ENCODE measurements at places on chromosomes 7 and 10. TPM values are rescaled to one million over a fixed set of nuclear protein-coding genes. Genes with fewer than 3 reads are reported as not detected.

- no peak overlapping the region for H3K27ac ChIP-seq
- H3K27me3 ChIP-seq = no peaks in the 10 kb centered on the region
- H3K4me3 ChIP-seq = no peak overlapping the region
- no peaks in the 10 kb centered on the region for H3K4me1 ChIP-seq
- H3K36me3 ChIP-seq = no peaks in the 10 kb centered on the region
- no peak for DNase-seq
Measured at GRCh38 chr7:18577096-18577771, 81.7 kb downstream of the HDAC9 start.

- H3K27me3 ChIP-seq = no peaks in the 10 kb centered on the region
- no peaks in the 10 kb centered on the region for H3K36me3 ChIP-seq
- H3K27ac ChIP-seq = no peak overlapping the region
- no peak for DNase-seq
- H3K4me3 ChIP-seq = no peak overlapping the region
Measured at GRCh38 chr10:92664322-92664721, 25.4 kb upstream of the HHEX start.

DNA sequence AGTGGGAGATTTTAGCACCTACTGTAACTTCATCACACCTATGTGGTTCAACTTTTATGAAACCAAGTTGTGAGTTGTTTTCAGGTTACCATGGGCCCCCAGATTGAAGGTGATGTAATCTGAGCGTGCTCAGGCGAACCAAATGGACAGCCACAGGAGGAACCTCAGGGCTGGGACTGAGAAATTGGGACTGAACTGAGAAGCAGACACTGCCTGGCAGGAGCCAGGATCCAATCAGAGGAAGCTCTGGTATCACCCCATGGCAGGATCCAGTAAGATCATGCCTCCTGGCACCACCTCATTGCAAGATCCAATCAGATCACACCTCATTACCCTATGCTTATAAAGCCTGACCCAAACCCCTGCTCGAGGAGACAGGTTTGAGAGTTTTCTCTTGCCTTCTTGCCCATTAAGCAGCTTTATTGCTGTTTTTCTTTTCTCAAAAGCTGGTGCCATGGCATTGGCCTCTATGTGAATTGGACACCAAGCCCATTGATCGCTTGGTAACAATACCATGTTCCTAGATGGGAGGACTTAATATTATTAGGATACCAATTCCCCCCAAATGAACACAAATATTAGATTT, 43.2 kb upstream of the GDF10 start:
- no peaks in the 10 kb centered on the region for H3K27me3 ChIP-seq
- H3K4me1 ChIP-seq = no peaks in the 10 kb centered on the region
- no peak overlapping the region for H3K4me3 ChIP-seq
- no peak for DNase-seq

- no peaks in the 10 kb centered on the region for H3K27me3 ChIP-seq
- H3K27ac ChIP-seq = no peak overlapping the region
Measured at GRCh38 chr10:8544057-8544380, 489.5 kb downstream of the GATA3 start.

The HIBADH gene
- 69.9 TPM for total RNA-seq

The ADIRF gene
- total RNA-seq = 21.4 TPM

GRCh38 chr7:157434231-157434630, 97.4 kb downstream of the DNAJB6 start:
- H3K36me3 ChIP-seq = no peaks in the 10 kb centered on the region
- peaks cover 7% of the 10 kb centered on the region for H3K4me1 ChIP-seq
- no peak for DNase-seq
- H3K27me3 ChIP-seq = no peaks in the 10 kb centered on the region
- H3K27ac ChIP-seq = no peak overlapping the region

DNA sequence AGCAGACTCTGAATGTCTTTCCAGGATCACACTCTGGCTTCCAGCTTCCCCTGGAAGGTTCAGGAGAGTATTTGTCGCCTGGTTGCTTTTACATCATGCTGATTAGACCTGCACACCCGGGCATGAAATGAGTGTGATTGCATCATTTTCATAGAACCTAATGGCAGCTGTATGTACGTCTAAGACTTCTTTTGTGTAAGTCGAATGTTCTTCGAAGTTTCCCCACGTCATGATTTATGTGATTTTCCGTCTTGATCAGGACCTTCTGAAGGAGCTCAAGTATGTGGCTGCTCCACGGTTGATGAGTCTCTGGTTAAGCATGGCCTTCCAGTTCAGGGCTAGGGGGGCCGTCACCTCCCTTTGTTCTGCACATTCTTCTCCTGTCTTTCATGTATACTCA, 4.5 kb downstream of the EIF4H start:
- H3K4me3 ChIP-seq = no peak overlapping the region
- no peak for DNase-seq
- no peaks in the 10 kb centered on the region for H3K27me3 ChIP-seq
- H3K36me3 ChIP-seq = no peaks in the 10 kb centered on the region
- no peak overlapping the region for H3K27ac ChIP-seq
- H3K4me1 ChIP-seq = peaks cover 33% of the 10 kb centered on the region

The SLC26A5 gene
- 1.3 TPM for total RNA-seq

GRCh38 chr7:15158141-15158810, 255.7 kb upstream of the DGKB start:
- H3K4me3 ChIP-seq = no peak overlapping the region
- no peaks in the 10 kb centered on the region for H3K4me1 ChIP-seq
- H3K36me3 ChIP-seq = no peaks in the 10 kb centered on the region
- no peaks in the 10 kb centered on the region for H3K27me3 ChIP-seq

GRCh38 chr10:102652170-102652916, 8.1 kb downstream of the TRIM8 start:
- H3K27ac ChIP-seq = peak overlapping the region; percentile 36
- no peak overlapping the region for H3K4me3 ChIP-seq
- no peaks in the 10 kb centered on the region for H3K36me3 ChIP-seq
- no peak for DNase-seq

DNA sequence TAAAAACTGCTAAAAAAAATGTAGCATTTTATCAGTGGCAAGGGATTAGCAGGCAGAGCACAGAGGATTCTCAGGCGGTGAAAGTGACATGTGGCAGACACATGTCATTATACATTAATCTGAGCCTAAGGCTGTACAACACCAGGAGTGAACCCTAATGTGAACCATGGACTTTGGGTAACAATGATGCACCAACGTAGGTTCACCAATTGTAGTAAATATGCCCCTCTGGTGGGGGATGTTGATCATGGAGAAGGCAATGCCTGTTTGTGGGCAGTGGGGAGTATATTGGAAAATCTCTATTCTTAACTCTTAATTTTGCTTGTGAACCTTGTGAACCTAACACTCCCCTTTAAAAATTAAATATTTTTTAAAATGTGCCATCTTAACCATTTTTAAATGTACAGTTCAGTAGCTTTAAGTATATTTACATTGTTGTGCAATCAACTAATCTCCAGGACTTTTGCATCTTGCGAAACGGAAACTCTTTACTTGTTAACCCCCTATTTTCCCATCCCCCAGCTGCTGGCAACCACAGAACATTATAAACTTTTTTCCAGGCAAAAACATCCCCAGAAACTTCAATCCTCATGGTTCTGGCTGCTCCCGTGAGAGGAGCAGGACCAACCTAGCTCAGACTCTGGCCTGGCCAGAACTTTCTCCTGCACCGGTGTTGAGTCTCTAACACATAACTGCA, 29.9 kb downstream of the LRRC20 start:
- no peaks in the 10 kb centered on the region for H3K36me3 ChIP-seq
- no peaks in the 10 kb centered on the region for H3K4me1 ChIP-seq
- H3K4me3 ChIP-seq = no peak overlapping the region
- DNase-seq = no peak
- H3K27ac ChIP-seq = no peak overlapping the region
- H3K27me3 ChIP-seq = no peaks in the 10 kb centered on the region

GRCh38 chr10:5550621-5551530, 26.1 kb downstream of the CALML3 start:
- no peak for DNase-seq
- H3K36me3 ChIP-seq = no peaks in the 10 kb centered on the region
- peaks cover 40% of the 10 kb centered on the region for H3K4me1 ChIP-seq
- H3K27ac ChIP-seq = no peak overlapping the region

The ABCB8 gene
- 59.6 TPM for total RNA-seq

- H3K4me3 ChIP-seq = no peak overlapping the region
- H3K27me3 ChIP-seq = no peaks in the 10 kb centered on the region
- H3K4me1 ChIP-seq = no peaks in the 10 kb centered on the region
- DNase-seq = no peak
- no peak overlapping the region for H3K27ac ChIP-seq
Measured at GRCh38 chr10:25600651-25601050, 333.4 kb upstream of the MYO3A start.

The CPN1 gene
- 2.7 TPM for total RNA-seq

- H3K36me3 ChIP-seq = no peaks in the 10 kb centered on the region
- no peak for DNase-seq
- no peak overlapping the region for H3K27ac ChIP-seq
- H3K27me3 ChIP-seq = no peaks in the 10 kb centered on the region
Measured at GRCh38 chr7:6234384-6234783, 38.0 kb downstream of the CYTH3 start.

DNA sequence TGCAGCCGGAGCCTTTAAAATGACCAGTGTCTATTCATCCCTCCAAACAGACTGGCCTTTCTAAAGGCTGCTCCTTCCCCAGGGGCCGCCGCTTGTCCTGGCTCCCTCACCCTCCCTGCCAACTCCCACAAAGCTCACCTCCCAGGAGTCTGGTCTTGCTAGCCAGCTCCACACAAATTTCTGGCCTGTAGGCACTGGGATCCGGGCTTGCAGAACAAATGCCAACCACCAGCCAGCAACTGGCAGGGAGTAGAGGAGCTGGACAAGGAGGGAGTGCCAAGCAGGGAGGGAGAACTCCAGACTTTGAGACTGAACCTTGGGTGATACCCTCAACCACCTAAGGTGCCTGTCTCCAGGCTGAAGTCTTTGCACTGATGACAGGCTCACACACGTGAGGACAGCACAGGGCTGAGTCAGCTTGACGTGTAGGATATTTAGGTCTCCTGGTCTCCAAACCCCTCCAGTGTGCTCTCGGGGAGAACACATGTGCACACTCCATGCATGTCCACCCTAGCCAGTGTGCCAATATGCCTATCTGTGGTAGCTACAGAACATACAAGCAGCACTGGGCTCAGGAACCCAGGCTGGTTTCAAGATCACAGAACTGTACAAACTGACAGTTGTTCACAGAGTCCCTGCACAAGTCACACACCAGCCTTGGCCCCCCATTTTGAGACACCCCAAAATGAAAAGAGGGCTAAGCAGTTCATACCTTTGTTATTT, 6.0 kb downstream of the PAX2 start:
- peaks cover 14% of the 10 kb centered on the region for H3K4me1 ChIP-seq
- H3K36me3 ChIP-seq = no peaks in the 10 kb centered on the region
- no peak for DNase-seq
- H3K27me3 ChIP-seq = no peaks in the 10 kb centered on the region

The HHEX gene
- 2.6 TPM for total RNA-seq

The SDK1 gene
- 24.9 TPM for total RNA-seq

- H3K36me3 ChIP-seq = no peaks in the 10 kb centered on the region
- H3K27me3 ChIP-seq = no peaks in the 10 kb centered on the region
- no peaks in the 10 kb centered on the region for H3K4me1 ChIP-seq
- no peak overlapping the region for H3K4me3 ChIP-seq
Measured at GRCh38 chr10:9331583-9332008, 1277.1 kb downstream of the GATA3 start.

DNA sequence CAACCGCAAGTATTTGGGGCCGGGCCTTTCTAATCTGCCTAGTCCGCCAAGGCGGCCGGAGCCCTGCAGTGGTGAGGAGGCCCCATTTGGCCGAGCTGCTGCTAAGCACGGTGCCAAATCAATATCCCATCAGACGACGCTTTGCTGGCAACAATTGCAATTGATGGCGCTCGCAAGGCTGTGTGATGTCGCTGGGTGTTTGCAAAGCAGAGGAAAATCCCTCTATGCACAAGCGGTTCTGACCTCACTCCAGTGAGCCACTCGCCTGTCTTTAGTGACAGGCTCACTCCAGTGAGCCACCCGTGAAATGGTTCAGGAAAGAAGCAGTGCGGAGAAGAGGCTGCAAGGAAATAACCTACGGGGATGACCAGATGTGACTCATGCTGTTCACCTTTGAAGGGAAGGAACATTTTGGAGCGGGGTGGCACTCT, 18.3 kb upstream of the PDE1C start:
- no peak for DNase-seq
- no peak overlapping the region for H3K27ac ChIP-seq
- H3K27me3 ChIP-seq = no peaks in the 10 kb centered on the region
- H3K4me1 ChIP-seq = no peaks in the 10 kb centered on the region

DNA sequence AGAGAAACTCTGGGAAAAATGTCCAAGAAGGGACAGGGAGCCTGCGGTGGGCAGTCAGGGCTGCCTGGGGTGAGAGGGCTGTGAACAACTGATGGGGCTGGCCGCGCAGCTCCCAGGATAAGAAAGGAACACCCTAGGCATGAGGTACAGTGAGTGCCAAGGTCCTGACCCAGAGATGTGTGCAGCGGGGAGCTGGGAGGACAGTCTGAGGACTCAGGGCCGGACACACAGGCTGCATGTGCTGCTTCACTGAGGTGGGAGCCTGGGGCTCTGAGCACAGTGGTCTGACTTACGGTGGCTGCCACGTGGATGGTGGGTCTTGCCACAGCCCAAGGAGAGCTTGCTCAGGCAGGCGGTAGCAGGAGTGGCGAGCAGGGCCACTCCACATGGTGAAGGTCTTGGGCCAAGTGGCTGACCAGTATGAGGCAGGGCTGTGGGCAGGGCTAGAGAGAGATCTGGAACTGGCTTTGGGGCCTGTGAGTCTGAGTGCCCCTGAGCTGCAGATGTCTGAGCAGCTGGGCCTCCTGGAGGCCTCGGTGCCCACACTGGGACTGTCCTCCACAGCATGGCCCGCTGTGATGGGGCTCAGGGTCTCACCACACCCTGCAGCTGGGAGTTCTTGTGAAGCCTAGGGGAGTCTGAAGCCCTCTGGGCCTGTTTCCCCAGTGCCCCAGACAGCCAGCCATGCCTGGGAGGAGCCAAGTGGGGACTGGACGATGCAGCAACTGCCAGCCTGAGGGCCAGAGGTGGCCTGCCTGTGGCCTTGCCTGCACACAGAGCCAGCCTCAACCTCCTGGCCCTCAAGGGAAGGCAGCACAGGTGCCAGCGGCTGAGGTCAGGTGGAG, 60.3 kb downstream of the RASGEF1A start:
- no peaks in the 10 kb centered on the region for H3K27me3 ChIP-seq
- no peak for DNase-seq
- H3K4me1 ChIP-seq = peaks cover 10% of the 10 kb centered on the region
- H3K4me3 ChIP-seq = no peak overlapping the region
- H3K36me3 ChIP-seq = no peaks in the 10 kb centered on the region

DNA sequence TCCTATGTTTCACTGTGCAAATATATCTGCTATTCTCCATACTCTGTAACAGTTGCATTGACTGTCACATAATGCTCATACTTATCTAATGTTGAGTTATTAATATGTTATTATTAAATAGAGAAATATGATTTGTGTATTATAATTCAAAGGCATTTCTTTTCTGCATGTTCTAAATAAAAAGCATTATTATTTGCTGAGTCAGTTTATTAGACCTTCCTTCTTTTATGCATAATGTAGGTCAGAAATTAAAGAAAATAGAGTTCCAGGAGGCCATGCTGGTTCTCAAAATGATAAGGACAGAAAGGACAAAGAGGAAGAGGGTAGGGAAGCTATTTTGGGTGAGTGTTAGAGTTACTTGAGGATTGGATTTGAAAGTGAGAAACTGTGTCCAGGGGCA, 50.7 kb downstream of the CYP2C9 start:
- no peak overlapping the region for H3K27ac ChIP-seq
- H3K4me1 ChIP-seq = no peaks in the 10 kb centered on the region
- no peak for DNase-seq

The TDRD1 gene
- 25.7 TPM for total RNA-seq

The NPSR1 gene
- 0.25 TPM for total RNA-seq

Measured in testis (tissue), 5 donors.